CD4-positive, CD25-positive, alpha-beta regulatory T cell (primary cell): ENCODE measurements at places on chromosomes 4 and X. TPM values are rescaled to one million over a fixed set of nuclear protein-coding genes. Genes with fewer than 3 reads are reported as not detected.

- no peak for DNase-seq
Measured at GRCh38 chr4:105923497-105924238, 28.4 kb downstream of the NPNT start.

GRCh38 chr4:187232196-187232595 lies 508.5 kb upstream of the FAT1 start:
- no peak for DNase-seq

DNA sequence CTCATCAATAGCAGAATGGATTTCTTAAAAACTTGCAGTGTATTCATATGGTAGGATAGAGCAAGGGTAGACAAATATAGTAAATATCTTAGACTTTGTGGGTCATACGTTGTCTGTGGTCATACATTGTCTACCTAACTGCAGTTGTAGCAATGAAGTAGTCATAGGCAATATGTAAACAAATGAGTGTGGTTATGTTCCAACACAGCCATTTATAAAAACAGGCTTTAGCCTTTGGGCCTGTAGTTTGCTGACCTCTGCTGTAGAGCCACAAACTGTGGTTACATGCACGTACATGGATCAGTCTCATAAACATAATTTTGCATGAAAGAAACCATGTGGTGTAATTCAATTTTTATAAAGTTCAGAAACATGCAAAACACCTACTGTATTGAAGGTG lies 98.9 kb downstream of the LARP1B start:
- no peak for DNase-seq

DNA sequence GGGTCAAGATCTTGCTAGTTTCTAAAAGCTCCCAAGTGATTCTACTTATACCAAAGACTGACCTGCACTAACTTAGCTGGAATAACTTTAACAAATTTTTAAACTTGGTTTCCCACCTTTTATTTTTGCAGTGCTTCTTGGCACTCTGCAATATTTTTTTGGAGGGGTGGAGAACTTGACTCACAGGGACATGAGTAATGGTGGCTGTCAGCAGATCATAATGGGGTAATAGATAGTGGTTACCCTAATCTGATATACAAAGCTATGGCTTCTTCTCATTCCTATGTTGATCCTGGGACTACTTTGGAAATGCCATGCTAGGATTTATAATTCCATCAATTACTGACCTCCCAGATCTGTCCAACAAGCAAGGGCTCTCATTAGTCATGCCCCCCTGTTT lies 295.7 kb downstream of the GPAT3 start:
- no peak for DNase-seq

DNA sequence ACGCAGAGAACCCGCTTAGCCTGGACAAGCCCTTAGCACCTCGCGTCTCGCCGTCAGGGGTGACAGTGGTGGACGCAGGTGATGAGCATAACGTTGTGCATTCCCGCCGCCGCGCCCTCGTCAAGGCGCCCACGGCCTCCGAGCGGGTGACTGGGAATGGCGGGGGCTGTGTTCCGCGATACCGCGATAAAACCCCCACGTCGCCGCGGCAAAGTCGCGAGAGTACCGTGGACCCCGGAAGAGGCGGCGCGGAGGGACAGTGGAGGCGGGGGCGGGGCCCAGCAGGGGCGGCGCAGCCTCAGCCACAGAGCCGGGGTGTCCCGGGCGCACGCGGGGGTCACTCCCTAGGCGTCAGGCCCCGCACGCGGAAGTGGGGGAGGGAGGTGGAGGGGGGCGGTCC lies 53.8 kb downstream of the ZFYVE28 start:
- peak; percentile 76 for DNase-seq

GRCh38 chrX:37580080-37580479 lies 8.6 kb downstream of the LANCL3 start:
- no peak for DNase-seq

- no peak for DNase-seq
Measured at GRCh38 chr4:177921715-177922114, 479.5 kb upstream of the AGA start.

GRCh38 chrX:33171041-33171440 lies 40.3 kb downstream of the DMD start:
- no peak for DNase-seq

DNA sequence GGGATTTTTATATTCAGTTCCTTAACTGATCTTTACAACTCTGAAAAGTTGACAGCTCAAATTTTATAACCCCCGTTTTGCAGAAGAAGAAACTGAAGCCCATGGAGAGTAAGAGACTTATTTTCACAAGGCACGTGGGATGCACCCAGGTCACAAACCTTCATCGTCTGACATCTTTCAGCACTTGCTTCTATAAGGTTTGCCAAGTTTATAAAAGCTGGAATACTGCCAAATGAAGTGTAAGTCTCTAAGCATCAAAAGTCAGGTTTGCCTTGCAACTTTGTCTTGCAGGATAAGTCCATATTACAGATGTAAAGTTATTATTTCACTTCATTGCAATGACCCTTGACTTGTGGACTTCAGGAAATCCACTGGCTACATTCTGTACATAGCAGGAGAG lies 6.3 kb upstream of the KCNIP4 start:
- no peak for DNase-seq

DNA sequence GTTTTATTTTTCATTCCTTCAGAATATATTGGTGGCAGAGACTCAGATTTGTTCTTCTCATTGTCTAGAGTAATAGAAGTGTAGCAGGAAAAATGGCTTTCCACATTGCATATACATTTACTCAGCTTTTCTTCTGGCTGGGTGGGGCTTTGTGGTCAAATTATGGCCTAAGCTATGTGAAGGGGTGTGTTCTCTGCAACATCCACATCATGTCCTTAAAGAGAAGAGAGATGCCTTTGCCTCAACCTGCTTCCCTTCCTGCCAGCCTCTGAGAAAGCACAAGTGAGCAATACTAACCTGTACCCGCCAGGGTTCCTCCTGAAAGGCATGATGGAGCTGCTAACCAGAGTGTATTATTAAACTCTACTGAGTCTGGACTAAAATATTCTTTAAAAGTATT lies 695.6 kb upstream of the FAM241A start:
- DNase-seq, result no peak

DNA sequence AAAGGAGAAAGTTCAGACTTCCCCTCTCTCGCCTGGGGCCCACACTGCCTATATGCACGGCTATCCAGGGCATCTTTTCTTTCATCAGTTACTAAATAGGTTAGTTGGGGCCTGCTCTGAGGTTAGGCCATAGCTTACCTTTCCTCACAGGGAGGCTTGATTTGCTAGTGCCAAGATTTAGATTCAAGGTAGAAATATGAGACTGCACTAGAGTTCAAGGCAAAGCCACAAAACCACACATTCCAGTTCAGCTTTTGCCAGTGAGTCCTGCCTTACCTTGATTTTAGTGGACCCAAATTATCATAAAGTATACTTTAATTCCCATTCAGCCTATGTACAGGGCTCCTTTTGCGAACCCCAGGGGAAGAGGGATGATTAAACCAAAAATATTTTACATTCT lies 762.8 kb downstream of the PDHA2 start:
- no peak for DNase-seq

DNA sequence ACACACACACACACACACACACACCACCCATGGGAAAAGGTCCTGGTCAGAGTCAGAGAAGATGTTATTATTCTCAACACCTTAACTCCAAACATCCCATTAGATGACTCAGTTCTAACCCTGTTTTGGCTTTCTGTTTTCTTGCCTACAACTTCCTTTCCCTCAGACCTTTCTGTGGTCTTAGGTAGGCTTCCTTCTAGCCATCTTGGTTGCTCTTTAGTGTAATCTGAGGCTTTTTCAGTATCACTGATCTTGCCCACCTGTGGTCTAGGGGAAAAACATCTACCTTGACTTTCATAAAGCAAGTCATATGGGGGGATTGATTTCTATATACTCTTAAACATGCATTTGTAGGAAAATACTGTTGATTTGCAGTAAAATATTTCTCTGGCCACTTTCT lies 56.9 kb downstream of the ATG4A start:
- peak; percentile 17 for DNase-seq

- peak; percentile 9 for DNase-seq
Measured at GRCh38 chr4:40121515-40121914, 64.9 kb downstream of the N4BP2 start.

DNA sequence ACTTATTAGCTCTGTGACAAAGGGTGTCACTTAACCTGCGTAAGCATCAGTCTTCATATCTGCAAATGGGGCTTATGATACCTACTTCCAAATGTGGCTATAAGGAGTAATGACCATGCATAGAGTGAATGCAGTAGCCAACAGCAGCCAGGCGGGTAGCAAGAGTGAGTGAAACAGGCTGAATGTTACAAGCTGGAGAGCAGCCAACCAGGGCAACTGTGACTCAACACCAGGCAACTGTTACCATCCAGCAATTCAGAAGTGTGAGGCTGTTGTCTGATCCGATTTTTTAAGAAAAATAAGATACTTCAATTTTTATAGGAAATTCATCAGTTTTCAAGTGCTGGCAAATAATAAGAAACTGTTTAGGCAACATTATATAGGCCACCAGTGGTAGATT lies 270.2 kb upstream of the TAPT1 start:
- no peak for DNase-seq

GRCh38 chrX:113929004-113929403 lies 654.9 kb upstream of the HTR2C start:
- no peak for DNase-seq

- no peak for DNase-seq
Measured at GRCh38 chr4:165737309-165737972, 135.6 kb upstream of the TLL1 start.

DNA sequence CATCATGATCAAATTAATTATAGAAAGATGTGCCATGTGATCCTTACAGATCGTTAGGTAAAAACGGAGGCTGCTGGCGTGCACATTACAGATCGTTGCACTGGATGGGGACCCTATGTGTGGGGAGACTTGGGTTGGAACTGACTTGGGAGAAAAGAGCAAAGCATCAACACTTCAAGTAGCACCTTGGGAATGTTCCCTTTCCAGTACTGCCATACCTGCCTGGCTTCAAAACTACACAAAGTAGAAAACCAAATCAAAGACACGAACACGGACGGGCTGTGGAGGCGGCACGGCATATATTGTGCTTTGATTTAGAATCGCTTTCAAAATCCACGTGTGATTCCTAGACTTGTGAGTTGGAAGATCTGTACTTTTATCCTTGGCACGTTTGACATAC lies 898 bp downstream of the CMC4 start:
- no peak for DNase-seq

GRCh38 chr4:147933316-147933715 lies 201.4 kb downstream of the ARHGAP10 start:
- peak; percentile 13 for DNase-seq

- DNase-seq, result no peak
Measured at GRCh38 chr4:145483514-145483913, 1.9 kb downstream of the SMAD1 start.

DNA sequence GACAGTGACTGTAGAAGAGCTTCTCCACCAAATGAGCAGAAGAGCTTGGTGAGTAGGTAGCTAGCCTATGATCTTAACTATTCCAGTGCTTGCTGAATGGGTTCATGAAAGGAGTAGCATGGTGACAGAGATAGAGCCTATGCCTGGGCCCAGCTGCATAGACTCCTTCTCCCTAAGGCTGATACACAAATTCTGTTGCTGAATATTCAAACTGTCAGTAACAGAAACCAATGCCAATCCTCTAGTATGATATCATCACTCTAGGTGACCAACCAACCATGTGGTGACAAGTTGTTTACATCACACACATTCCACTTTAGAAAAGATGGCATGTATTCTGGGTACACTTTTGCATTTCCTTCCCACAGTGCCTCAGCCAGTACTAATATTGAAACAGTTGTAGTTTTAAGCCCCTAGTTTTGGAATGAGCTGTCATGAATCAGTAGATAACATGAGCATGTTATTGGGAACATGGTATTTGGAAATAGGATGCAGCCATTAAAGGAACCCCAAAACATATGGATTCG lies 103.4 kb upstream of the GRXCR1 start:
- DNase-seq, result no peak

DNA sequence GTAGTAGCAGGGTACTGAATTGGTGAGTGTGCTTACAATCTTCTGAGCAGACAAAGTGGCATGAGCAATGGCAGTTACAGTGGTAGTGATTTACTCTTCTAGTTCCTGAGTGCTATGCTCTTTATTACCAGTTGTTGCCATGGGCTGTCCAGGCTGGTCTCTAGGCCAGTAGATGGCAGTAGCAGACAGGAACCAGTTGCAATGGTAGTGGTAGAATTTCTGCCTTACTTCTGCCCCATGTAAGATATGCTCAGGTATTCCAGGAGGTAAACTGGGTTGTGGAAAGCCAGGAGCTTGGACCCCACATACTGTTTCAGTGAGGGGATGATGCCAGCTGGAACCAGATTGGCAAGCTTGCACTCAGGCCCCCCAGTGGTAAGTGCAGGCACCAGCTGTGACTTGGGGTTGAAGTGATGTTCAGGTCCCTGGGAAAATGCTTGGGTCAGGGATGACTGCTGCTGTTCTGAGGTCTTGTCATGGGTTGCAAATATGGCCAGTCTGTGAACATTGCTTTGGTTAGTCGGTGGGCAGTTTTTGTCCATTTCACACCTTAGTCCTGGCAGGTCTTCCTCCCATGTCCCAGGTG lies 63.0 kb upstream of the ZXDB start:
- DNase-seq, result peak; percentile 33

GRCh38 chr4:186024637-186025407 lies 44.1 kb upstream of the TLR3 start:
- no peak for DNase-seq

GRCh38 chrX:69262036-69262936 lies 97.0 kb upstream of the PJA1 start:
- DNase-seq, result no peak

GRCh38 chr4:7006411-7006810 lies 36.8 kb upstream of the TADA2B start:
- DNase-seq, result no peak

- no peak for DNase-seq
Measured at GRCh38 chrX:105872941-105873340, 50.6 kb downstream of the NRK start.

The CT45A1 gene
- not detected for total RNA-seq

The FGG gene
- not detected for total RNA-seq

The UGT2A2 gene
- not detected for total RNA-seq

The ANXA3 gene
- not detected for total RNA-seq

The PAGE5 gene
- total RNA-seq, result not detected

The FGF2 gene
- total RNA-seq, result not detected

The MAGEB5 gene
- not detected for total RNA-seq

The DKK2 gene
- not detected for total RNA-seq

The TRPC3 gene
- total RNA-seq, result 0.52 TPM

The VCX3A gene
- total RNA-seq, result not detected

The HSFX4 gene
- not detected for total RNA-seq

The UGT2B15 gene
- total RNA-seq, result not detected

The PNCK gene
- 0.54 TPM for total RNA-seq

The AFAP1 gene
- total RNA-seq, result 5.0 TPM

The HS6ST2 gene
- total RNA-seq, result not detected

The SSX1 gene
- total RNA-seq, result not detected
